ENCODE measurements at places on chromosomes 7 and 10.

- no peak for DNase-seq
These were observed 16.2 kb downstream of the RAMP3 start for GRCh38 chr7:45173596-45174327.

GRCh38 chr7:140222814-140223213, 46.0 kb upstream of the KDM7A start:
- no peak for DNase-seq

GRCh38 chr7:6256677-6257535, 15.5 kb downstream of the CYTH3 start:
- peak; percentile 47 for DNase-seq

DNA sequence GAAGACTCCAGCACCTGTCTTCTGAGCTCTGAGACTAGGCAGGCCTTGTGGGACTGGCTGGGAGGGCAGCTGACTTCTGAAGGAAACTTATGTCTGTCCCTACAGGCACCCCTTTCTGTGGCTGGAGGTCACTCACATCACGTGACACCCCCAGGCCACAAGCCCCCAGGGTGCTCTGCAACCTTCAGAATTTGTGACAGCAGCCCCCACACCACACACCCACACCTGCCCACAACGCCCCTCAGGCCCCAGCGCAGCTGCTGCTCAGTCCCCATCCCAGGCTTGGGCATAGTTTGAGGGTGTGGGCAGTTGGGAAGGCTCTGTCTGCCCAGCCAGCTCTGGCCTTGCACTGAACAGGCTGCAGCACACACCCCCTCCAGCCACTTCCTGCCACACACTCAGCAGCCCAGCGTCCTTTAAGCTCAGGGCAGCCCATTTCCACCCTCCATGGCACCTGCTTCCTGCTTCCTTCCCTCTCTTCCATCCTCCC, 80.0 kb upstream of the UNC5B start:
- DNase-seq, result no peak

Data from fibroblast of lung (primary cell).